ENCODE measurements at places on chromosomes 4 and X.

GRCh38 chr4:146333187-146333894, 119.0 kb downstream of the REELD1 start:
- DNase-seq: no peak

DNA sequence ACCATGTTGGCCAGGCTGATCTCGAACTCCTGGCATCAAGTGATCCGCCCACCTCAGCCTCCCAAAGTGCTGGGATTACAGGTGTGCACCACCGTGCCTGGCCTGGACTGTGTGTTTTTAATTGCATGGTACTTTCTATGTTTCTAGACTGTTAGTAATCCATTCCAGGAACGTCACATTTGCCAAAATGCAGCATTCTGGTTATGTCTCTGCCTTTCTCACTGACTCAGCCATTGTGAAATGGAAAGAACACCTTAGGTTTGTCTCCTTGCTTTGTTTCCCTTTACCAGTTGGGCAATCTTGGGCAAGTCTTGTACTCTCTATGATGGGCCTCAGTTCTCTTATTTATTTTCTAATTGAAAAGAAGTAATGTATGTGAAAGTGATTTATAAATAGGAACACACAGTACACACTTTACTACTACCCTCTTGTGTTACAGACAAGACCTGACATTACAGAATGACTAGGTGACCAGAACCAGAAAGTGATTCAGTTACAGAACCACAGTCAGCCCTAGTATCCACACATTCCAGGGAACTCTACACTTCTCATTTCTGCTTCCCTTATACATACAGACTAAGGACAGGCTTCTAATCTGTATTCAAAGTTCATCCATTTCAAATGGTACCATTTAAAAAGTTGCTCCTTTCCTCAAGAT, 187.1 kb downstream of the MGST2 start:
- DNase-seq: no peak

GRCh38 chrX:130171446-130172126, at the start of gene RAB33A:
Gene RAB33A (plus strand): TSS chrX:130171962. CDS start chrX:130172063, 101 bp downstream.
- DNase-seq: peak; percentile 8

- peak; percentile 95 for DNase-seq
Measured at GRCh38 chr4:58301376-58301999, 1191.3 kb upstream of the IGFBP7 start.

DNA sequence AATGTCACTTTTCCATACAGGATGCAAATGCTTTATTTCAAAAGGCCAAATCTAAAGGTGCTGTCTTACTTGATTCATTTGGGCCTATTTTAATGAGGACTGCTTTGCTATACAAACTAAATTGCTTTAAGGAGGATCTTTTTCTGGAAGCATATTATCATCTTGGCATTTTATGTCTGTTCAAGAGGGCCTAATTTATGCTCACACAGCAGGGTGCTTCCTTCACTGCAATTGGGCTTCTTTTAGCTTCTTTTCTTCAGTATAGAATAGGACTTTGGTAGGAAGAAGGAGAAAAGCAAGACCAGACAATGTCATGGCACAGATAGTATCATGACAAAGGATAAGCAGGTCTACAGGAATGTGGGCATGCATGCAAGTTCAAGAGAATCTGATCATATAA, 222.4 kb upstream of the ANKRD50 start:
- DNase-seq: no peak

DNA sequence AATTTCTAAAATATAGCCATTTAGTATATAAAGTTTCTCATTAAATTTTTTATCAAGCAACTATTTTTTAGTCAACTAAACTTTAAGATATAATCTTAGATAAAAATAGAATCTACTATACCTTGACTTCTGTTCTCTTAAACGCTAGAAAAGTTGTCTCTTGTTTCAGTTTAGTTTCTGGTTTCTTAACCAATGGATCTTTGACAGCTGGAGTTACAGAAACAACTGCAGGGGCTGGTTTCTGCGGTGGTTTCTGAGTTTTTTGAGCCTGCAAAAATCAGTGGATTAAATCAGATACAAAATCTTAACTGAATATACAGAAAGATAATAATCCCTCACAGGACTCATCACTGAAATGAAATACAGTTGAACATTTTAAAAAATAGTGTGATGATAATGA, 21.9 kb downstream of the INTS12 start:
- DNase-seq: no peak

DNA sequence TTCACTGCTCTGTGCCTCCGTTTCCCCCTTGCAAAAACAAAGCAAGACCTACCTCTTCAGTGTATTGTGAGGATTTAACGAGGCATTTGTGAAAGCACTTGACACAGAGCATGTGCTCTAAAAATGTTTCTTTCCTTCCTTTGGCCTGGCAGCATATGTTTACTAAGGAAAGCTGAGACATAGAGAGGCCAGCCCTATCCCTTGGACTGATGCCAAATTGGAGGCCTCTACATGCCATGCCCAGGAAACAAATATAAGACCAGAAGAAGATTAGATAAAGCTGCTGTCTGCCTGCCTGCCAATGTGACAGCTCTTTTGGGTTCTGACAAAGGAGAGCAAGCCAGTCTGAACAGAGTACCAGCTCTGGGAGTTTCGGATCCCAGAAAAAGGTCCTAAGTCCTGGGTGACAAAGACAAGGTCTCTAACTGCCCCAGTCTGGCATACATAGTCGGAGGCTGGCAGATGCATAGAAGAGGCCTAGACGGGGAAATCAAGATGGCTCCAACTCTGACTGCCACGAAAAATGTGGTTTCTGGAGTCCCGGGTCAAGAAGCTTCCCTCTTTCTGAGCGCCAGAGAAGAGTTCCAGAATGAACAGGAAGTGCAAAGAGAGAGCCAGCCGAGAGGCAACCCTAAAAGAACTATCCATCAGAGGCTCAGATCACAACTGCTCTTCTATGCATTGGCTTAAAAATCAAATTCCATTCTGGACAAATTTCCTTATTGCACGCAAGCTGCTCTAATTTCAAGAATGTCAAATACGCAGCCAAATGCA, 25.8 kb downstream of the OTUD6A start:
- no peak for DNase-seq

- peak; percentile 35 for DNase-seq
Measured at GRCh38 chrX:10722851-10723250, 102.5 kb upstream of the MID1 start.

GRCh38 chr4:36325499-36325898, 44.1 kb downstream of the DTHD1 start:
- DNase-seq: peak; percentile 14

DNA sequence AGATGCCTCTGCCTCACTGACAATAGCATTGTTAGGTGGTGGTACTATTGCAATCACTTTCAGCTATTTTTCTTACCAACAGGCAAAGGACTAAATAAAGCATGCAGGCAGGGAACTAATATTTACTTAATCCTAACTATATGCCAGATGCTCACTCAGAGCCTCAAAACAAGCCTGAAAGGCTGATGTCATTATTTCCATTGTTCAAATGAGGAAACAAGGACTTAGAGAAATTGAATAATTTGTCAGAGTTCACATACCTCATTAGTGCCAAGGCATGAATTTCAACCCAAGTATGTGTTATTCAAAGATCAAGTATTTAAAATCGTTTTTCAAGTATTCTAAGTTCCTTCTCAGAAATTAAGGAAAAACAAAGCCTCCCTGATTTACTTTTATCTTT, 374.9 kb upstream of the TECRL start:
- DNase-seq: no peak

DNA sequence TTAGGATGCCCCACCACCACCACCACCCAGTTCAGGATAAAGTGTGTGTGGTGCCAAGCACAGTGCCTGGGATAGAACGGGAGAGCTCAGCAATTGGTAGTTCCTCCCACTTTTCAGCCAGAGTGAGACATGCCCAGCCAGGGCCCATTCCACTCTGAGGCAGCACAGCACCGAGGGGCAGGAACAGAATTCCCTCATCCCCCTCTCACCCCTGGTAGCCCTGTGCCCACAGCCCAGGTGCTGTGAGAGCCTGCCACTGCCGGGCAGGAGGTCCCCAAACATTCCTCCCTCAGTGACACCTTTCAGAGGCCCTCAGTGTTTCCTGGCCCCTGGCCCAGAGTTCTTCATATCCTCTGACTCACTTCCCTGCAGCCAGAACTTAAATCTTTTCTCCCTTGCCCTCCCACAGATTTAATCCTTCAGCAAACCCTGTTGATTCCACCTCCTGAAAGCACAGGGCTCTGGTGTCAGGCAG, 8.1 kb downstream of the RIPPLY1 start:
- no peak for DNase-seq

- no peak for DNase-seq
Measured at GRCh38 chr4:147909225-147909624, 177.3 kb downstream of the ARHGAP10 start.

- DNase-seq: no peak
Measured at GRCh38 chr4:184434501-184435066, 39.8 kb downstream of the IRF2 start.

- DNase-seq: no peak
Measured at GRCh38 chrX:41594634-41595033, 94.1 kb upstream of the GPR34 start.

- DNase-seq: no peak
Measured at GRCh38 chr4:160880180-160880579, 1283.6 kb downstream of the FSTL5 start.

- no peak for DNase-seq
Measured at GRCh38 chr4:5206016-5206790, 154.9 kb downstream of the STK32B start.

DNA sequence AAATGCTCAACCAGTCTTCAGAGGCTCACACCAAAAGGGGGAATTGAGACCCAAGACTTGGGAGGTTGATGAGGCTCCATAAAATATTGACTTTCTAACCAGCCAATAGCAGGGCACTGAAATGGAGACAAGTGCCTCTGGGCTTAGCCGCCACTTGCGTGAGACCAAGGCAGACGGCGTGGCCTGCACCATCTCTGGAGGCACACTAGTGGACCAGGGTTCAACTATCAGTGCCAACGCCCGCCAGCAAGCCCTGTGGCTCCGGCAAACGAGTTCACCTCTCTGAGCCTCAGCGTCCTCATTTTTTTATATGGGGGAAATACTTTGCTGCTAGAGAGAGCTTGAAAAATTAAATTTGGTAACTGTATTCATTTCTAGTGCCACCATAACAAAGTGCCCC, 50.3 kb downstream of the PPP2R2C start:
- no peak for DNase-seq

GRCh38 chr4:98969878-98970785, 25.4 kb upstream of the METAP1 start:
- no peak for DNase-seq

DNA sequence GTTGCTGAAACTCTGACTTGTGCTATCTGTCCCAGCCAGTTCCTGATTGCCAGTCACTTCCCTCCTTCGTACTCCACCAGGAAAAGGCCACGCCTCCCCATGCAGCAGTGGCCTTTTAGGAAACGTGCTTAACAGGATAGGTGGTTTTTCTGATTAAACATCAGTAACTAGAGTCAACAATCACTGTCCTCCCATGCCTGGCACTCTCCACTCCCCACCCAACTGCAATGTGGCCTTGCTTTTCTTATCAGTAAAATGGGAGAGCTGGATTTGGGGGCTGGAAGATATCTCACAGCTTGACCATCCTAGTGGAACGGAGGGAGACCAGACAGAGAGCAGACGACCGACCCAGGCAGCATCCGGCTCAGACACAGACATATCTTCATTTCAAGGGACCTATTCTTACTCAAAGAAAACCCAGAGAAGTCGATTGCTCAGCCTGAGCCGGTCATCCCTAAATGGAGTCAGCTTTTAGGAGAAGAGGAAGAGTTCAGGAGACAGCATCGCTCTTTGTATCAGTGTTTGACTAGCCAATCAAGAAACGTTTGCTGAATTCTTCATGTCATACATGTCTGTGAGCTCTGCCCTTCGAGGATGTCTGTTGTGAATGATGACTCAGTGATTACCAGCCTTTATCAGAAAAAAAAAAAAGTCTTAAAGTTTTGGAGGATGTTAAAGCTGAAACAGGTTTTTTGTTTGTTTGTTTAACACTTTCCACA, 12.7 kb upstream of the UBA6 start:
- no peak for DNase-seq

DNA sequence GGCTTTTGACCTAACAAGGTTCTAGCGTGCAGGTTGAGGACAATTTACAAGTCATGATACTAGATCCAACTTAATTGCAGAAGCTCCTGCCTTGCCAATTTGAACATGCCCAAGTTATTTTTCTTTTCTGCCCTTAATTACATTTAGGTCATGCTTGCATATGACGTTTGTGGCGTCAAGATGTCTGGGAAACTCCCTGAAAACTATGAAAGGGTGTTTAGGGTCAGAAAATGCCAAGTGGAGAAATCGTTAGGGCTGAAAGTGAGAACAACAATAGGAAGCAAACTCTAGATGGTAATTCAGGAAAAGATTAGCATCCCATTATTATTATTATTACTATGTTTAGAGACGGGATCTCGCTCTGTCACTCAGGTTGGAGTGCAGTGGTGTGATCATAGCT, 38.2 kb upstream of the PLAC8 start:
- DNase-seq: no peak

GRCh38 chr4:169295822-169296221, 25.1 kb upstream of the SH3RF1 start:
- no peak for DNase-seq

DNA sequence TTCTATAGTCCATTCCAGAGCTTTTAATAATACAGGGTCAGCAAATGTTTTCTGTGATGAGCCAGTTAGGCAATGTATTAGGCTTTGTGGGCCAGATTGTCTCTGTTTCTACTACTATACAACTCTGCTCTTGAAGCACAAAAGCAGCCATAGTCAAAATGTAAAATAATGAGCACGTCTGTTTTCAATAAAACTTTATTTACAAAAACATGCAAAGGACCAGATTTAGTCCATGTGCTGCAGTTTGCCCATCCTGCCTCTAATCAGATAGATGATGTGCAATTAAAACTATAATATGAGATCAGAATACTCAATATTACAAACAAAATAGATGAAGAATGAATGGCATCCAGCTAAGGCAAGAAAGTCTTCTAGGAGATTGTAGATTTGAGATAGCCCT, 127.8 kb upstream of the FRMPD4 start:
- DNase-seq: no peak

DNA sequence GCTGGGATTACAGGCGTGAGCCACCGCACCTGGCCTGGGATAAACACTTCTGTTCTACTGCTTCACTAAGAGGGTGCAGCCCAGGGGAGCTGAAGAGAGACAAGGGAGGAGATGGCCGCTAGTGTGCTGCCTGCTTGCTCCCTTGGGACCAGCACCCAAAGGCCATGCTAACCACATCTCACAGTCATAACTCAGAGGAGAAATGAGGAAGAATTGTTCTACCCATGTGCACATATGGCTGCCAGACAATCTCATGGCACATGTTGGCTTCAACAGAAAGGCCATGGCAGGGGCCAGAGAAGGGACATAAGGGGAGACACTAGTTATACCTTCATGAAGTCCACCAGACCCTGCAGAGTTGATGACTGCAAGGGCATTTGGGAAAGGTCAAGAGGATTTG, 22.4 kb downstream of the CLDN22 start:
- DNase-seq: no peak

DNA sequence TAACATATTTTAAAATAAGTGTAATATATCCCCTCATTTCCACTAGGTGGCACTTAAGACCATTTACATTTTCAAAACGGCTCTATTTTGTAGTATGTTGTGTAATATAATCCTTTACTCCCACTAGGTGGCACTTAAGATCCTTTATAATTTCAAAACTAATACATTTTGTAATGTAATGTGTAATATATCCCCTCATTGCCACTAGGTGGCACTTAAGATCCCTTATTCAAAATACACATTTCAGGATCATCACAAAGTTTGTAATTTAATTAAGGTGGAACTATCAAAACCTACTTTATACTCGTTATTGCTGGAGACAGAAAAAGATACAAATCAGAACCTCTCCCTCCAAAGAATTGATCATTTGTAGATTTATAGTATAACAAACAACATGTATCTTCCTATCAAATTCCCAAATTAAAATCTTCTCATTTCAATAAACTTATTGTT, 132.5 kb downstream of the ARHGAP6 start:
- peak; percentile 87 for DNase-seq

Data from trophoblast cell (in vitro differentiated cells and primary cell).